ENCODE measurements at places on chromosomes 1 and 21.

DNA sequence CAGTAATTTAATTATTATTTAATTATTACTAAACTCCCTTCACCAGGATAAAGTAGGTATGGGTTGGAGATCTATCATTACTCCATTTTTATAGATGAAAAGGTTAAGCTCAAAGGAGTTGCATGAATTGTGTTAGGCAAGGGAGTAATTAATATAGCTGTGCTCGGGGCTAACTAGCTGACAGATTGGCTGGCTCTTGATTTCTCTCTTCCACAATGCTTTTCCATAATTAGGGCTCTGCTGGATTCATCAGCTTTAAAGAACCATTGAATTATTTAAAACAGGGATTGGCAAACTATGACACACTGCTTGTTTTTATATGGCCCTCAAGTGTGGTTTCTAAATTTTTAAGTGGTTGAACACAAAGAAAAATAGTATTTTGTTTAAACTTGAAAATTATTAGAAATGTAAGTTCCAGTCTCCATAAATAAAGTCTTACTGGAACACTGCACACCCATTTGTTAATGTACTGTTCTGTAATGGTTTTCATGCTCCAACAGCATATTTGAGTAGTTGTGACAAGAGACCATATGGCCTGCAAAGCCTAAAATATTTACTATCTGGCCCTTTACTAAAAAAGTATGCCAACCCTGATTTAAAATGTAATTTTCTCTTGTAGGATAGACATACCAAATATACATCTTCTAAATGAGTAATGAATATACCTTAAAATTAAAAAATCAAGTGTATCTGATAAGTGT lies 76.4 kb downstream of the GDAP2 start:
- no peak for DNase-seq

GRCh38 chr1:77038000-77038399 lies 170.7 kb downstream of the ST6GALNAC5 start:
- DNase-seq: no peak

DNA sequence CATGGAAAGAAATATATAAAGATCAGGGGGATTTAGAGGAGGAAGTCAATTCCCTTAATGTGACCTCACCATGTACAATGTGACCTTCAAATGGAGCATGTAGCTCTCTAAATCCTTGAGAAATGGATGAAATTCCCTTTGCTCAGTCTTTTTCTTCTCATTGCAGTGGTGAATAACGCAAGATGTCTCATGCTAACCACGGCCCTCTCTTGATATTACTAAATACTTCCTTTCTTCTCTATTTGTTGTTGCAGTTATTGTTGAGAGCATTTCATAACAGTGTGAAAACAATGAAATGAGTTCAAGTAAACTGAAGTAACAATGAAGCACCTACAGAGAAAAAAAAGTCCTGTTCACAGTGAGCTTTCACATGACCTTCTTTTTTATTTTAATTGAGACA lies 55.6 kb downstream of the ZNF281 start:
- no peak for DNase-seq

DNA sequence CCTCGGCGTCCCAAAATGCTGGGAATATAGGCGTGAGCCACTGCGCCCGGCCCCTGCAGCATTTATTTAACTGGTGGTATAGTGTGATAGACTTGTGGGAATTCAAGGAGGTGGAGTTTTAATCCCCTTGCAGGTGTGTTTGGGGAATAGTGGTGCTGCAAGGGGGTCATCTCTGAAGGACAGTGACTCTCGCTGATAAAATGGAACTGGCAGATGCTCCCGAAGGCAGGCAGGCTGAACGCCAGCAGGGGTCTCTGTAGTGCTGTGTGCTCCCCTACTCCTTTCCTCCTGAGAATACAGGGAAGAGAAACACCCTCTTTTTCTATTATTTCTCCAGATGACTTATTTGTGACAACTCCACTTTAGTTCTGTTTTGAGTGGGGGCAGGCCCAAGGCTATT lies 4.0 kb downstream of the OSCP1 start:
- no peak for DNase-seq

DNA sequence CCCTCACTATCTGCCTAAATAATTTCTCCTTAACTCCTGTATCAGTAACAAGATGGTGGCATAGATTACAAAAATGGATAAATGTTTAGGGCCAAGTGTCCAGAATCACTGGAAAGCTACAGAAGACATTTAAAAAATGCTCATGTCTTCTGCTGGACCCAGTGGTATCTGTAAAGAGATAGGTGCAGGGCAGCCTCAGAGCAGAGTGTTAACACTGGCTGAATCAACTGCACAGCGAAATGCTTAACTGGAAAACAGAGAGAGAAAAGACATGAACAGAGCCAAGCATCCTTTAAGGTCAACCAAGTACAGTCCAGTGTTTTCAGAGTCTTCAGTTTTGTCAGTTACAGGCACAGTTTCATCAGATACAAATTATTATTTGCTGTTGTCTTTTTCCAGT lies 419.3 kb downstream of the ZP4 start:
- DNase-seq: no peak

GRCh38 chr1:164559342-164560051 lies 513 bp downstream of the PBX1 start:
- DNase-seq: no peak

- DNase-seq: peak; percentile 67
Observed at GRCh38 chr1:204746838-204747442, 61.4 kb upstream of the LRRN2 start.

- no peak for DNase-seq
Observed at GRCh38 chr1:10667861-10668761, 128.3 kb downstream of the CASZ1 start.

DNA sequence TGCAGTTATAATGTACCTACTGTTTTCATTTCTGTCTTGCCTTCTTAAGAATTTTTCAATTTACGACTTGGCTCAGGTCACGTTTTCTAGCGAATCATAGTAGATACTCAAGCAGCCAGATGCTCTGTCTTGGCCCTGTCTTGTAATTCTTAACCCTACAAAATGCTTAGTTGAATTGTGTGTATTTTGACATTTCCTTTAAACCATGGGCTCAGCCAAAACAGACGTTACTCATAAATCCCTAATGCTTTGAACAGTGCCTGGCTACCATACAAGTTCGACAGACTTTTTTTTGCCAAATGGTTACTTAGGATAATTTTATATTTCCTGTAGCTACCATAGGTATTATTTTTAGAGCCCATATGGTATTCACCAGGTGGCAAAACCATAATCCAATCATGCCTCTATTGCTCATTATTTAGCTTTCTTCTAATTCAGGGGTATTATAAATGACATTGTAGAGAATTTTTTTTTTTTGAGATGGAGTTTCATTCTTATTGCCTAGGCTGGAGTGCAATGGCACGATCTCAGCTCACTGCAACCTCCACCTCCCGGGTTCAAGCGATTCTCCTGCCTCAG lies 54.3 kb downstream of the KCNK1 start:
- DNase-seq: no peak

DNA sequence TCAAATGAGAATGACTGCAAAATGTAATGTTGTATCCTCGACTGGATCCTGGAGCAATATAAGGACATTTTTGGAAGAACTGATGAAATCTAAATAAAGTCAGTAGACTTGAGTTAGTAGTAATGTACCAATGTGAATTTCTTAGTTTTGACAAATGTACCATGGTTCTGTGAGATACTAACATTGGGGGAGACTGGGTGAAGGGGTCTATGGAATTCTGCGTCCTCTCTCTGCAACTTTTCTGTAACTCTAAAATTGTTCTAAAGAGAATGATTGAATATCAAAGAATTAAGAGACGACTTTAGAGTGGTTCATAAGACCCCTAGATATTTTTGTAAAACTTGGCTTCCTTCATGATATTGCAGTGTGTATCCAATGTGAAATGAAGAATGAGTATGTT lies 59.2 kb upstream of the KAZN start:
- DNase-seq: no peak

- DNase-seq: no peak
Observed at GRCh38 chr1:224789311-224789710, 140.2 kb upstream of the DNAH14 start.

DNA sequence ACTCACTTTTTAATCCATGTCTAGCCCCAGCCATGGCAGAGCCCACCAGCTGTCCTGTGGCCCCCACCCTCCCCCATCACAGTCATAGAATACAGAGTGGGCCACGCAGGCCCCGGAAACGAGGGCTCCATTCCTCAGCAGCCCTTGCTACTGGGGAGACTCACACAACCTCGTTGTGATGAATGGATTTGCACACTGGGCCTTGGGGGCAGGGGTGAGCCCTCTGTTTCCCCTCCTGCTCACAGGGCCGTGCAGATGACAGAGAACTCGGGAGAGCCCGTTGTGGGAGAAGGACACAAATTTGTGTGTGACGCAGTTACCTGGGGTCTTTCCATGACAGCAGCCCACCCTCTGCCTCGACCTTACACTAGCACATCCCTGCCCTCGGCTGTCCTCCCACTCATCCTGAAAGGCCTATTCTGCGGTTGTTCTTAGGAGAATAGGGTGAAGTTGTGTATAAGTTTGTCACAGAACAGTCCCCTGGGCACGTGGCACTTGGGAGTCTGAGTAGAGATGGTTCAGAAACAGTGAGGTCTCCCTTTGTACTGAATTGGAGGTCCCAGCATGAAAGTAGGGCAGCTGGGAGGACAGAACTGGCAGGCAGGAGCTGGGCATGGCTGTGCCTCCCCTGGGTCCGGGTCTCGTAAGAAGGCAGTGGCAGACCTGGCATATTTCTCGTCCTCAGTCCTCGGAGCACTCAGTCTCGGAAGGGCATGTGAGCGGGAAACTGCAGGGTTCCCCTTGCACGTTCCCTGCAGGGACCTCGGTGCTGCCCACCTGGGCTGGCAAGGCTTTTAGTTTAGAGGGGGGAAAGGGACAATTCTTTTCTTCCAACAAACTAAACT lies 6.8 kb downstream of the AGT start:
- no peak for DNase-seq

DNA sequence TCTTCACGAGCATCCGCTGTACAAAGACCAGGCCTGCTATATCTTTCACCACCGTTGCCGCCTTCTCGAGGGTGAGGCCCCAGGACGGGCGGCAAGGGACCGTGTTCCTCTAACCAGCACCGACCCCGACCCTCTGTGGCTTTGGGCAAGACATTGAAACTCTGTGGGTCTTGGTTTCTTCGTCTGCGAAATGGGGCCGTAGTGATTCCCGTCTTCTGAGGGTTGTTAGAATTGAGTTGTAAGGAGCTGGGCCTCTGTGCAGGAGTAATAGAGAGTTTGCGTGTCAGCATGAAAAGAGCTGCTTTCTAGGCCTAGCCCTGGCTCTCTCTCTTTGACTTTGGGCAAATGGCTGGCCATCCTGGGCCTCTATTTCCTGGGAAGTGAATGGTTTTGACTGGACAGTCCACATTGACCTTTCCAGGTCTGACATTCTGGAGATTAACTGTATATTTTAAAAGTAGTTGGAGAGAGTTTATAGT lies 591 bp downstream of the MRPL37 start:
- DNase-seq: no peak

- no peak for DNase-seq
Observed at GRCh38 chr1:162724583-162725120, 65.8 kb upstream of the HSD17B7 start.

GRCh38 chr21:45016406-45017038 lies 57.9 kb upstream of the ADARB1 start:
- DNase-seq: no peak

DNA sequence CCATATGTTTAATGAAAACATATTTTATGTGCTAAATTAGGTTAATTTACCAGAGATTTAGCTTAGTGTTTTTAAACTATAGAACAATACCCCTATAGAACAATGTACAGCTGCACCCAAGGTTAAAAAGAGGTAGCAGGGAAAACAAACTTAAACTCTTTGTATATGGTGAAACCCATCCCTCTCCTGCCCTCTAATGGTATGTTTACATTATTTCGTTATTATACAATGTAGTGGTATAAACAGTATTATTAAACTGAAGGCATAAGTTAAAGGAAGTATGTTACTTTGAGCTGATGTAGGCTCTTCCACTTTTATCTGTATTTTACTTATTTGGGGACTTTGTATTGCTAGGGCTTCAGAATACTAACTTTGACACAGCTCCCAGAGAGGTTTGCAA lies 16.7 kb upstream of the ZYG11A start:
- no peak for DNase-seq

GRCh38 chr1:63148825-63149645 lies 173.3 kb upstream of the FOXD3 start:
- DNase-seq: peak; percentile 15

- DNase-seq: no peak
Observed at GRCh38 chr1:212060632-212061472, 25.3 kb downstream of the DTL start.

Data from Panc1 (cell line).